ENCODE measurements at places on chromosomes 13 and 19.

- DNase-seq = no peak
Observed at GRCh38 chr13:64912141-64912540, 2318.0 kb downstream of the PCDH9 start.

DNA sequence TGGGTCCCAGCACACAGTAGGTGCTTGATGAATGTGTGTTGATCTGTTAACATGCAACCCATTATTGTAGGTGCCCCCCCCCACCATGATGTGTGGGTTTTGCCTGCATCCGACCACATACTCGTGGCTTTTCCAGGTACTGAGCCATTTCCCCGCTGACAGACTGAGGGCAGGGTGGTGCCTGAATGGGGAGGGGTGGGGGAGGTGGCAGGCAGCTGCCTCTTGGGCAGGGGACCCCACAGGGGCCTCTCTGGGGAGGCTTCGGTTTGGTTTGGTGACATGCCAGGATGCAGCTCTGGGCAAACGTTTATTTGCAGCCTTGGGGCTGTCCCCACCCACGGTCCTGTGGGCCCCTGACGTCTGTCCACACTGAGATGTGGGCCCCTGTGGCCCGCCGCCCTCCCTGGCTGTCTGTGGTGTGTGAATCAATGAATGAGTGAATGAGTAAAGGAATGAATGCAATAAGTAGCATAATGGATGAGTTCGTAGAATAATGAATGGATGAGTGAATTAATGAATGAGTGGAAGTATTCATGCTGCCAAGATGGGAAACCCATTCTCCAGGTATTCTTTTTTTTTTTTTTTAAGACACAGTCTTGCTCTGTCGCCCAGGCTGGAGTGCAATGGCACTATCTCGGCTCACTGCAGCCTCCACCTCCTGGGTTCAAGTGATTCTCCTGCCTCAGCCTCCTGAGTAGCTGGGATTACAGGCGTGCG, 9.0 kb upstream of the JUND start:
- DNase-seq = peak; percentile 81

- no peak for DNase-seq
Observed at GRCh38 chr19:29636553-29637360, 28.5 kb upstream of the PLEKHF1 start.

DNA sequence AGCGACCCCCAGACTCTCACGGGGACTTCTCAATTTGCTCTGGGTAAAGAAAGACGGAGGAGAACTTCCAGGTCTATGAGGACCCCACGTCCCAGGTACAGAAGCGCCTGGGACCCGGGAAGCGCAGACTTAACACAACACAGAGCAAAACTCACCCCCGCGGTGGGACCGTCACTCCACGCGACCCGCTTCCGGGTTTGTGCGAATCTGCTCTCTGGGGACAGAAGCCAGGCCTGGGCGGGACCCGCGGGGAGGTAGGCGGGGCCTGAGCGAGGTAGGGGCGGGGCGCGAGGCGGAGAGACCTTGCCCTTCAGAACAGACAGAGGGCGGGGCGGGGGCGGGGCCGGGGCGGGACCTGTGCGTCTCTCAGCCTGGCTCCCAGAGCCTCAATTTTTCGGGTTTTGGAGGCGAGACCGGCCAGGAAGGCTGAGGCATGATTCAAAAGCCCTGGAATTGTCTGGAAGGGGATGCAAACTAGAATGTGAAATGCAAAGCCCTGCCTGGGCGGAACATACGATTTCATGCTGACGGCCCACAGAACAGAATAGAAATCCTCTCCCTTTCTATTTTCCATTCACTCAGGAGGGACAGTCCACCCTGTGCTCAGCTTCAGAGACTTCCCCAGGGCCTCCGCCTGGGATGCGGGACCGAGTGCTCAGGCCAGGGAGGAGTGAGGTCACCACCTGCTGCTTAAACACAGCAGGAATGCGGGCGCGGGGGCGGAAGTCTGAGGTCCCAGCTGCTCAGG, 19.3 kb upstream of the ZNF888 start:
- peak; percentile 94 for DNase-seq

- DNase-seq = peak; percentile 46
Observed at GRCh38 chr19:58586133-58586765, 13.1 kb upstream of the MZF1 start.

- DNase-seq = no peak
Observed at GRCh38 chr13:36829753-36830152, 10.7 kb downstream of the RFXAP start.

DNA sequence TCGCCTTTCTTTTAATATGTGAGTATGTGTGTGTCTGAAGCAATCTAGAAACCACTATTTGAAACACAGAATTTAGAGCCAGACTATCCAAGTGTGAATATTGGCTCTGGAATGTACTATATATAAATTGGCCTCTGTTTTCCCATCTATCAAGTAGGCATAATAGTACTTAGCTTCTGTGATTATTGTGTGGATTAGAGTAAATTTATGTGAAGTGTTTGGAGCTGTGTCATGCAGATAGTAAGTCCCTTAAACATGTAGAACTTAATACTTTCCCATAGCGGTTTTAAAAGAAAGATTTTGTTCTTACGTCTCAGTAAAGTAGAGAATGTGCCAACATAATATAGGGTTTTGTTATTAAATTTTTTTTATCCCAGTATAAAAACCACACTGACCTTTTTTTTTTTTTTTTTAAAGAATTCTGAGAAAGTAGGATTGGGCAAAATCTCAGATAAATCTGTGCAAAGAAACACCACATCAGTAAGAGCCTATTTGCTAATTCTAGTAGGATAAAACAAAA, 432.3 kb downstream of the RFC3 start:
- no peak for DNase-seq

DNA sequence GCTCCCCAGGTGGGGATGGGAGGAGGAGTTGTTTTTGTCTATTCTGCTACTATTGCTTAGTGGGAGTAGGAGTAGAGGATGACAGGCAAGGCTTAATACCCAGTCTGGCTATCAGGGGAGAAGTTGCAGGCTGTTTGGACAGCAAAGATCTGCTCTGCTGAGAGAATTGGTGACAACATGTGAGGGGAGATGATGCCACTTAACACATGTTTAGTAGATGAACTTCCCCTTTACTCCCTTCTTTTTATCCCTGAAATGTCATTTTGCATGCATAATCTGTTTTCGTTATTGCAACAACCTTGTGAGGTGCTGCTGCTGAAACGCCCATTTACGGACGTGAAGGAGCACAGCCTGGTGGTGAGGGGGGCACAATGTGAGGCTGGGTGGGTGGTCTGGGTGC, 3.0 kb upstream of the CYP4F12 start:
- peak; percentile 18 for DNase-seq

GRCh38 chr13:39259371-39260140, 221.3 kb downstream of the NHLRC3 start:
- DNase-seq = no peak

DNA sequence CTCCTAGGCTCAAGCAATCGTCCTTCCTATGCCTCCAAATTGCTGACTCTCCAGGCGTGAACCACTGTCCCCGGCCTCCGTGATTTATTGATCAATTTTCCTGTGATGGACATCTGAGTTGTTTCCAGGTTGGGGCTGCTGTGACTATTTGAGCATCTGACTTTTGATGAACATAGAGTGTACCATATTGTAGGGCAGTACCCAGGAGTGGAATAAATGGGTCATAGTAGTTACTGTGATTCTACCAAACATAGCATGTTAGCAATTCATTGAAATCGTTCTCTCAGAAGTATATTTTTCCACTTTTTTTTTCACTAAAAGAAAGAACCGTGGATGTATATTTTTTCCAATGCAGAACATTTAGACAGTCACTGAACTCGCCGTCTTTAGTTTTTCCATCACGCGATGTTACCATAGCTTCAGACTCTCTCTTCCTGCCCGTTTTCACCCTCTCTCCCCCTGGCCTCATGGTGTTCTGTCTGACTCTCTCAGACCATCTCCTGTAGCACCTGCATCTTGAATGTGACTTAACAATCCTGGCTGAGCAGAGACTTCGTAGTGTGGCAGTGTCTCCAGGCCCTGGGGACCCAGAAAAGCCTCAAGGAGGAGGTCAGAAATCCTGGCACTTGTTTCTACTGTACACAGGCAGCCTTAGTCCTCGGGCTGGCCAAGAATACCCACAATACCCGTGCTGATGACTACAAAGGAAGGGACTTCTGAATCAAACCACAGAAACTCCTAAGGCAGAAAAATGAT, 3.2 kb upstream of the RASGRP4 start:
- peak; percentile 53 for DNase-seq

GRCh38 chr13:22893777-22894176, 287.0 kb upstream of the SGCG start:
- DNase-seq = no peak

DNA sequence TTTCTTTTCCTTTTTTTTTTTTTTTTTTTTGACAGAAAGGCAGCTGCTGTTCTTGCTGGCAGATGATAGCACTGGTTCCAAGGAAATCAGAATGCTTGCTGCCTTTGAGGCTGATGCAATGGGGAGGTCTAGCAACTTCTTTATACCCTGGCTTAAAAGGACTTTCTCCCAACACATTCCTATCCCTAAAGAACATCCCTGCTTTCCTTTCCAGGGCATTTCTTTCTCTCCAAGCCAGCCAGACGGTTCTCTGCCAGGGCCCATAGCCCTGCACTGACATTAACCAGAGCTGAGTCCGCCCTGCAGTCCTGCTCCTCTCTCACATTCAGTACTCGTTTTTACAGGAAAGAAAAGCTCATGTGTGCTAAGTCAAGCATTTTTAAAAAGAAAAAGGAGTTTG, 133.9 kb upstream of the WASF3 start:
- no peak for DNase-seq

- no peak for DNase-seq
Observed at GRCh38 chr13:74576420-74576819, 442.2 kb upstream of the KLF12 start.

DNA sequence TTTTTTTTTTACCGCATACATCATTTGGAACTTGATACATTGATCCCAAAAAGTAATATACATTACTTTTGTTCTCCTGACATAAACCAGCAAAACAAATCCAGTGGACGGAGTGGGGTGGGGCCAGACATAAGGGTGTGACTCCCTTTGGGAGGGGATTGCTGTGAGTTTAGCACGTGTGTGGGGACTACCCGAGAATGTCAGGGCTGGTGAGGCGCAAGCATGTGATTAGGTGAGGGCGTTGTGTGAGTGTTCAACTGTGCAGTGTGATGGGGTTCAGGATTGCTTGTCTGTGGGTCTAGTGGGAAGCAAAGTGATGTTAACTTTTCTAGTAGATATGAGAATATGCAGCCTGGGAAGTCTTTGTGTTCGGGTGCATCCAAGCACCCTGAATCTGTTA, 468.0 kb downstream of the TSHZ3 start:
- no peak for DNase-seq

- DNase-seq = no peak
Observed at GRCh38 chr13:36847606-36848005, 28.6 kb downstream of the RFXAP start.

GRCh38 chr19:397321-397720, 11.6 kb downstream of the C2CD4C start:
- DNase-seq = no peak

GRCh38 chr13:21033856-21034602, 27.4 kb downstream of the LATS2 start:
- DNase-seq = no peak

DNA sequence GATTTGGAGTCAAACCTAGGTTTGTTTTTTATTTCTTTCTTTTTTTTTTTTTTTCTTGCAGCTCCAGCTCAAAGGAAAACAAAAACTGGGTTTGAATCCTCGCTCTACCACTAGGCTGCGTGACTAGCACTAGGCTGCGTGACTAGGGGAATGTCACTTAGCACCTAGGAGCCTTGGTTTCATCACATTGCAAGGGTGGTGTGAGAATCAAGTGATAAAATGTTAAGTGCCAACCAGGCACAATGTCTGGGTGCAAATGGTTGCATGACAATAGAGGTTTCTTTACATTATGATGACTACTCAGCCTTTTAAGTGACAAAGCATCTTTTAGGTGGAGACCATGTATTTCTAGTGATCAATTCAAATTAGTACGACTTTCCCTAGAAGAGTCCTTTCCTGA, 27.9 kb downstream of the RCBTB2 start:
- DNase-seq = peak; percentile 58
